ENCODE measurements at places on chromosomes 7 and 10. TPM values are rescaled to one million over a fixed set of nuclear protein-coding genes. Genes with fewer than 3 reads are reported as not detected.

GRCh38 chr10:63539994-63540393, 18.8 kb downstream of the REEP3 start:
- H3K27me3 ChIP-seq = no peaks in the 10 kb centered on the region
- no peaks in the 10 kb centered on the region for H3K36me3 ChIP-seq
- no peak overlapping the region for H3K4me3 ChIP-seq
- H3K27ac ChIP-seq = no peak overlapping the region
- H3K4me1 ChIP-seq = peaks cover 13% of the 10 kb centered on the region

DNA sequence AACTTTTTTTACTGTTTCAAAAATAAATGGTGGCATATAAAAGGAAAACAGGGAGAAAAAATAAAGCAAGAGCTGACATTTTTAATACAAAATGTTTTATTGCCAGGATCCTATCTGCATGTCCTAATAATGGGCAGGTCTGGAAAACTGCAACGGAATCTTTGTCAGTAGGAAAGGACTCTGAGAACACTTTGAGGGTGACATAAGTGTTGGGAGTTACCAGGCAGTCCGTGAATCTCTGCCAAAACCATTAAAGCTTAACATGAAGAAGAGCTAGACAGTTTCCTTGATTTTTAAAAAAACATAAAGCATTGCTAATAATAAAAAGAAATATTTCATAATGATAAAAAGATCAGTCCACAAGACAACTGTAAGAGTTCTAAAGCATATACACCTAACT, 80.7 kb downstream of the AGMO start:
- H3K27me3 ChIP-seq = no peaks in the 10 kb centered on the region
- H3K4me1 ChIP-seq = no peaks in the 10 kb centered on the region
- DNase-seq = no peak
- no peak overlapping the region for H3K4me3 ChIP-seq

- H3K27me3 ChIP-seq = no peaks in the 10 kb centered on the region
- H3K27ac ChIP-seq = peak overlapping the region; percentile 95
- H3K4me3 ChIP-seq = peak overlapping the region; percentile 94
- no peak for DNase-seq
- peaks cover 14% of the 10 kb centered on the region for H3K4me1 ChIP-seq
- no peaks in the 10 kb centered on the region for H3K36me3 ChIP-seq
Measured at GRCh38 chr10:109924087-109924486, 776 bp upstream of the XPNPEP1 start.

- H3K27ac ChIP-seq = no peak overlapping the region
- H3K27me3 ChIP-seq = no peaks in the 10 kb centered on the region
- no peaks in the 10 kb centered on the region for H3K36me3 ChIP-seq
- H3K4me1 ChIP-seq = no peaks in the 10 kb centered on the region
- no peak overlapping the region for H3K4me3 ChIP-seq
Measured at GRCh38 chr10:76202777-76203176, 771.4 kb downstream of the LRMDA start.

- no peak for DNase-seq
- H3K4me1 ChIP-seq = no peaks in the 10 kb centered on the region
- H3K36me3 ChIP-seq = no peaks in the 10 kb centered on the region
- no peak overlapping the region for H3K4me3 ChIP-seq
- no peaks in the 10 kb centered on the region for H3K27me3 ChIP-seq
Measured at GRCh38 chr7:147400221-147400689, 1190.3 kb upstream of the C7orf33 start.

DNA sequence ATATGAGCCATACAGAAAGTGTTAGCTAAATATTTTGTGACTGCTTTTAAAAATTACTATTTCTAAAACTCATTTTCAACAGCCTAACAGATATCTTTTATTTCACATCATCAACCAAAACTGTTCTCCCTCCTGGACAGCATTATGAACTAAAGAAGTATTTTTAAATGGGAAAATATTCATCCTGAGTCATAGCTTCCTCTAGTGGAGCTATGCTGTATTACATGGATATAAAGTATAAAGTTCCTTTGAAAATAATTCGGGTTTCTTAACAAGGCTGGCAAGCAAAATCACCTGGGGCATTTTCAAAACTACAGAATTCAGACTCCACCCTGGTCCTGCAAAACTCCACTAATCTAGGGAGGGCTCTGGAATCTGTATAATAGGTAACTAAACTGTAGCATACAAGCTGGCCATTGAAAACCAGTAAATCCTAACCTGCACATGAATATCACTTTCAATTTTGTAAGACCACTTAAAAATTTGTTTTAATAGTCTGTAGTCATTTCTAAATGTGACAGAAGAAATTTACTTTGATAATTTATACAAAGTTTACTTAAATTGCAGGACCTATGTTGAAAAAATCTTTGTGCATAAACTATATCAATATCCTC, 53.5 kb downstream of the SCIN start:
- no peak overlapping the region for H3K4me3 ChIP-seq
- no peak overlapping the region for H3K27ac ChIP-seq
- H3K27me3 ChIP-seq = no peaks in the 10 kb centered on the region
- DNase-seq = no peak
- no peaks in the 10 kb centered on the region for H3K36me3 ChIP-seq

DNA sequence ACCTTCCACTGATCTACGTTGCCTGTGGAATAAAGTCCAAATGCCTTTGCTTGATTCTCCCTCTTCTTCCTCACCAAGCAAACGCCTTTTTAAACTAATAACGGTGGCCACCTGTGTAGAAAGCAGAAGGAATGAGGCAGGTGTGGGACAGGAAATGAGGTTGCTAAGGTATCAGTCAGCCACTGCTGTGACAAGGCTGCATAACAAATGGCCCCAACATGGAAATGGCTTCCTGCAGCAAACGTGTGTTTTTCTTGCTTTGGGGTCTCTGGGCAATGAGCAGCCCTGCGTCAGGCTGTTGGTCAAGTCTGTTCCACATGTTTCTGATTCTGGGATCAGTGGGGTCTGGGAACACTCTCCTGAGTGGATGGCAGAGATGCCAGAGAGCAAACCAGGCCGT, 56.0 kb upstream of the EN2 start:
- DNase-seq = no peak
- no peaks in the 10 kb centered on the region for H3K4me1 ChIP-seq
- H3K4me3 ChIP-seq = no peak overlapping the region
- H3K27ac ChIP-seq = no peak overlapping the region
- no peaks in the 10 kb centered on the region for H3K36me3 ChIP-seq

GRCh38 chr7:2129323-2130095, 103.2 kb downstream of the MAD1L1 start:
- no peak overlapping the region for H3K4me3 ChIP-seq
- DNase-seq = no peak
- H3K27ac ChIP-seq = no peak overlapping the region
- H3K27me3 ChIP-seq = no peaks in the 10 kb centered on the region

DNA sequence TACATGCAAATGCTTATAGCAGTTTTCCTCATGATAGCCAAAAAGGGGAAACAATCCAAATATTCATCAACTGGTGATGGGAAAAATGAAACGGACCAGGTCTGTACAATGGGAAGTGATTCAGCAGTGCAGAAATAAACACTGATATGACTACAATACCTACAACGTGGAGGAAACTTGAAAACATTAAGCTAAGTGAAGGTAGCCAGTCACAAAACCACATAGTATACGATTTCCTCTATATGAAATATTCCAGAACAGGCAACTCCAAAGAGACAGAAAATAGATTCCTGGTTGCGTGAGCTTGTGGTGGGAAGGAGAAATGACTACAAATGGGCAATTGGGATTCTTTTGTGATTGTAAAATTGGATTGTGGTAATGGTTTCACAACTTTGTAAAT, 263.1 kb upstream of the PITRM1 start:
- DNase-seq = no peak
- peaks cover 21% of the 10 kb centered on the region for H3K4me1 ChIP-seq
- no peak overlapping the region for H3K4me3 ChIP-seq
- no peak overlapping the region for H3K27ac ChIP-seq

- peaks cover 9% of the 10 kb centered on the region for H3K4me1 ChIP-seq
- no peaks in the 10 kb centered on the region for H3K27me3 ChIP-seq
- H3K36me3 ChIP-seq = no peaks in the 10 kb centered on the region
Measured at GRCh38 chr7:111806232-111806631, 243.9 kb upstream of the IMMP2L start.

- H3K27me3 ChIP-seq = no peaks in the 10 kb centered on the region
- peak overlapping the region; percentile 23 for H3K4me3 ChIP-seq
- no peak for DNase-seq
- no peak overlapping the region for H3K27ac ChIP-seq
- H3K36me3 ChIP-seq = no peaks in the 10 kb centered on the region
Measured at GRCh38 chr10:16968416-16969041, 151.3 kb upstream of the RSU1 start.

DNA sequence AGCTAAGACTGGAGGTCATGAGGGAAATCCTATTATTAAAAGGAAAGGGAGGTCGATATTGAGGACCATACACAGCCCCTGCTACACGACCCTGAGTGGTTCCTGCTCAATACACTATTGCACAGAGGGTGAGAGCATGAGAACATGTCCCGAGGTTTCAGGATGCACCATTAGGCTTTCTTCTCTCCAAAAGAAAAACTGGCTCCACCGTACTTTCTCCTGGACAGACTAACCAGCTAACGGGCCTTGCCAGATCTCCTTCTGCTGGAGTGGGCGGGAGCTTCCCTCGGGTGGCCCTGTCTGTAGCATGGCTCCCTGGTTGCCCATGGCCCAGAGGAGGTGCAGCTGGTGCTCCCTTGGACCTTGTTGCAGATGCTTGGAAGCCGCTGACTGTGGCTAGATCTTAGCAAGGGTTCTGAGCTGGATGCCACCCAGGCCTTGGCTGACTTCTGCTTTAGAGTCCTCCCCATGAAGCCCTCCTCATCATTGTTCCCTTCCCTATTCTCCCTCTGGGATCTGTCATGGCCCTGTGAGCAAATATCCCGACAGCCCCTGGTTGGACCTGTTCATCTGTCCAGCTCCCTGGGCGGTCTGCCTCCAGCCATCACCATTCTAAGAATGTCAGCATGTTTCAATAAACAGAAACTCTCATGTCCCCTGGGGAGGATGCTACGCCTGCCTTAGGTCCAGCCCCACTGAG, 52.9 kb upstream of the SHH start:
- H3K36me3 ChIP-seq = no peaks in the 10 kb centered on the region
- H3K27me3 ChIP-seq = no peaks in the 10 kb centered on the region
- H3K4me1 ChIP-seq = no peaks in the 10 kb centered on the region
- no peak overlapping the region for H3K4me3 ChIP-seq
- no peak overlapping the region for H3K27ac ChIP-seq

DNA sequence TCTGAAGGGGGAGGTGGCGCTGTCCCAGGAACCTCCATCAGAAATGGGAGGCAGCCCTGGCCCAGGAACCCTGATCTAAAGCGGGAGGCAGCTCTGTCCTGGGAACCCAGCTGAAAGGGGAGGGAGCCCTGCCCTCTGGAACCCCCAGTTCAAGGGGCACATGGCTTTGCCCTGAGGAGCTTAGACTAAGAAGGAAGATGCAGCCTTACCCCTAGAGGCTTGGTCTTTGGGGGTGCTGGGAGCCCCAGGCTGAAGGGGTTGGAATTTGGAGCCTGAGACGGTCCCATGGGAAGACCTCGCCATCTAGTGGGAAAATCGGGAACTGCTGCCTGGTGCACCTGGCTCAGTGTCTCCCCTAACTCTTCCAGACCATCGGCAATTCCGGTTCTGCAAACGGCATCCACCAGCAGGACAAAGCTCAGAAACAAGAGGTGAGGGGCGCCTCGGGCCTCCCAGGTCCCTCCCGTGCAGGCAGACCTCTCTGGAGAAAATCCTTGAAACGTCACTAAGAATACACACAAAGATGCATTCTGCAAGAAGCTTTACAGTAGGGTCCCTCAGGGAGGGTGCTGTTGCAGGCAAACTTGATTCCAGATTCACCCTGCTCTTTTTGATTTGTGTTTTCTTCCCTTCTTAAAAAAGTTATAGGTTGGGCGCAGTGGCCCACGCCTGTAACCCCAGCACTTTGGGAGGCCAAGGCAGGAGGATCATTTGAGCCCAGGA, 52.4 kb upstream of the GTF2IRD1 start:
- H3K4me1 ChIP-seq = no peaks in the 10 kb centered on the region
- no peak overlapping the region for H3K27ac ChIP-seq
- H3K36me3 ChIP-seq = peaks cover 34% of the 10 kb centered on the region
- H3K4me3 ChIP-seq = no peak overlapping the region

GRCh38 chr7:134478707-134479106, 19.8 kb upstream of the AKR1B1 start:
- no peak overlapping the region for H3K4me3 ChIP-seq
- peaks cover 6% of the 10 kb centered on the region for H3K4me1 ChIP-seq
- H3K27me3 ChIP-seq = no peaks in the 10 kb centered on the region
- no peaks in the 10 kb centered on the region for H3K36me3 ChIP-seq
- no peak overlapping the region for H3K27ac ChIP-seq

PIP gene
- total RNA-seq = 1.1 TPM

UPK3BL2 gene
- total RNA-seq = 14.7 TPM

CCNJ gene
- total RNA-seq = 6.5 TPM

TLX1 gene
- total RNA-seq = not detected

All from thoracic aorta (tissue), 2 donors.